ENCODE measurements at places on chromosomes 4 and X. TPM values are rescaled to one million over a fixed set of nuclear protein-coding genes. Genes with fewer than 3 reads are reported as not detected.

Gene BRS3
- not detected for polyA plus RNA-seq

- no peak for DNase-seq
Measured at GRCh38 chrX:1307626-1308340, 28.8 kb upstream of the IL3RA start.

GRCh38 chrX:20205927-20206708 is 60.6 kb downstream of the RPS6KA3 start:
- DNase-seq: no peak

- DNase-seq: no peak
Measured at GRCh38 chrX:118971552-118971951, 2.9 kb upstream of the LONRF3 start.

Gene SSX1
- polyA plus RNA-seq: not detected

- no peak for DNase-seq
Measured at GRCh38 chrX:49155243-49155899, 7.2 kb upstream of the MAGIX start.

GRCh38 chr4:11620861-11621260 is 192.2 kb upstream of the HS3ST1 start:
- DNase-seq: no peak

Gene NCAPG
- polyA plus RNA-seq: 29.4 TPM

GRCh38 chr4:144647095-144647561 is 1.2 kb downstream of the HHIP start:
- no peak for DNase-seq

DNA sequence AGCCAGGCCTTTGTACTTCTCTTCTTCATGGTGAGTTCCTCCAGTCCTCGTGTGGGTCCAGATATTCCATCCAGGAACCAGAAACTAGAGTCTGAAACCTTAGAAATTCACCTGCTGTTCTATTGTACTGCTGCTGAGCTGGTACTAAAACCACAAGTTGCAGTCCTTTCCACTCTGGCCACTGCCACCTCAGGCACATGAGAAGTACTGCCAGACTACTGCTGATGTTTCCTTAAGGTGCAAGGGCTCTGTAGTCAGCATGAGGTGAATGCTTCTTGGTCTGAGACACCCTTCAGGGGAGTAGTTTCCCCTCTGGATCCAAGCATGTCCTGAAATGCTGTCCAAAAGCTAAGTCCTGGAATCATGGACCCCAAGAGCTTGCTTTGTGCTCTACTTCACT is 399.6 kb upstream of the CT83 start:
- DNase-seq: no peak

Gene SFRP2
- 24.9 TPM for polyA plus RNA-seq

GRCh38 chr4:137559801-137560200 is 27.5 kb upstream of the PCDH18 start:
- DNase-seq: no peak

DNA sequence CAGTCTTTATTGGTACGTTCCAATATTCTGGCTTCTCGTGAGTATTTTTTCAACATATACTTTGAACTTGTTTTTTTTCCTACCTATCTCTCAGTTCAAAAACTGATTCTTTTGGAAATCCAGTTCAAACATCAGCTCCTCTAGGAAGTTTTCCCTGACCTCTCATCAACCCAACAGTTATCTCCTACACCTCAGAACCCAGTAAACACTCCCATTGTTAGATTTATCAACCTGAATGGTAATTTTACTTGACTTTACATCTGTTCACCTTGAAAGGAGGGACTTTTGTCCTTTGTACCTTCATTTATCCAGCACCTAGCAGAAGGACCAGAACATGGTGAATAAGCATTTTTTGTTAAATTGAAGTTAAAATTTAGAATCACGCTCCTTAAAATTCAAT is 13.6 kb downstream of the CAMK2D start:
- no peak for DNase-seq

GRCh38 chrX:16628946-16629595 is 20.9 kb upstream of the S100G start:
- no peak for DNase-seq

DNA sequence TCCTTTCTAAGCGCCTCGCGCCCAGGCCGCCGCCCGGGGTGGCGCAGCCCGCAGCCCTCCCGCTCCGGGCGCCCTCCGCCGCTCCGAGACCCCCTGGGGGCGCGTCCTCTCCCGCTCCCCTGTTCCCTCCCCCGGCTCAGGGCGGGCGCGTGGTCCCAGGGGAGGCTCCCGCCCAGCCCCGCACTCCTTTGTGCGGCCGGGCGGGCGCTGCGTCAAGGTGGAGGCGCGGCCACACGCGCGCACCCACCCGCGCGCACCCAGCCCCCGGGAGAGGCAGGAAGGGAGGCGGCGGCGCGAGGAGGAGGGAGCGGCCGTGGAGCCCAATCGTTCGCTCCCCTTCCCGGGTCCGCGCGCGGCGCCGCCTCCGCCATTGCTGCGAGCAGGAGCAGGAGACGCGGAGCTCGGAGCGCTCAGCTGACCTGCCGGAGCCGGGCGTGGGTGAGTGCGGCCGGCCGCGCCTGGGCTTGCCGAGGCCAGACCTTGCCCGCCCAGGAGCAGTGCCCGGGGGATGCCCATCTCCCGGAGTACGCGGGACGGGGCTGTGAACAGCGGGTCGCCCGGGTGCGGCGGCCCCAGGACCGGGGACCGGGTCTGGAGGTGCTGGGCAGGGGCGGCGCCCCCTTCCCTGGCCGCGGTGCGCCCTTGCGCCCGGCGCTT is at the start of gene NSG1:
Gene NSG1 (plus strand): TSS at position 367 of the 657 bp plus-strand sequence. CDS start 528 bp downstream, outside the sequence.
- no peak for DNase-seq

Gene CFP
- polyA plus RNA-seq: 1.3 TPM

DNA sequence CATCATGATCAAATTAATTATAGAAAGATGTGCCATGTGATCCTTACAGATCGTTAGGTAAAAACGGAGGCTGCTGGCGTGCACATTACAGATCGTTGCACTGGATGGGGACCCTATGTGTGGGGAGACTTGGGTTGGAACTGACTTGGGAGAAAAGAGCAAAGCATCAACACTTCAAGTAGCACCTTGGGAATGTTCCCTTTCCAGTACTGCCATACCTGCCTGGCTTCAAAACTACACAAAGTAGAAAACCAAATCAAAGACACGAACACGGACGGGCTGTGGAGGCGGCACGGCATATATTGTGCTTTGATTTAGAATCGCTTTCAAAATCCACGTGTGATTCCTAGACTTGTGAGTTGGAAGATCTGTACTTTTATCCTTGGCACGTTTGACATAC is 898 bp downstream of the CMC4 start:
- no peak for DNase-seq

DNA sequence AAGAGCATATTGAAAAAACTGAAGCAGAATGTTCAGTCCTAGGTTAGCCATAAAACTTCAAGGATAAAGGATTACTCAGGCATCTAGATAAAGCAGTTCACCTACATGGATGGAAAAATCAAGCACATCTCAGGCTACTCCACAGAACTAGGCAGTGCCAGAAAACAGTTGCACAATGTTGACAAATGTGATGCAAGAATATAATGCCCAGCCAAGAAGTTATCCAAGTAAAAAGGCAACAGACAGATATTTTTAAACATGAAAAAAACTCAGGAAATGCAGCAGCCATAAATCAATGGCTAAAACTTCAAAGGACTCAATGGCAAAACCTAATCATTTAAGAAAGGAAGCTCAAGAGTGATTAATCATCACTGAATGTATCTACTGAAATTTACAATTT is 456.0 kb upstream of the FAM241A start:
- no peak for DNase-seq

Gene AKAP4
- 0.14 TPM for polyA plus RNA-seq

- DNase-seq: no peak
Measured at GRCh38 chr4:147236806-147237205, 244.1 kb upstream of the EDNRA start.

Gene MAGEA2B
- polyA plus RNA-seq: not detected

All from right renal pelvis (tissue), 4 donors.